Stimulated activated CD8-positive, alpha-beta memory T cell treated with anti-CD3 and anti-CD28 coated beads, Interleukin-2, amount 100 ng/mL, for 1 hour (primary cell): ENCODE measurements at places on chromosomes 12 and 14.

DNA sequence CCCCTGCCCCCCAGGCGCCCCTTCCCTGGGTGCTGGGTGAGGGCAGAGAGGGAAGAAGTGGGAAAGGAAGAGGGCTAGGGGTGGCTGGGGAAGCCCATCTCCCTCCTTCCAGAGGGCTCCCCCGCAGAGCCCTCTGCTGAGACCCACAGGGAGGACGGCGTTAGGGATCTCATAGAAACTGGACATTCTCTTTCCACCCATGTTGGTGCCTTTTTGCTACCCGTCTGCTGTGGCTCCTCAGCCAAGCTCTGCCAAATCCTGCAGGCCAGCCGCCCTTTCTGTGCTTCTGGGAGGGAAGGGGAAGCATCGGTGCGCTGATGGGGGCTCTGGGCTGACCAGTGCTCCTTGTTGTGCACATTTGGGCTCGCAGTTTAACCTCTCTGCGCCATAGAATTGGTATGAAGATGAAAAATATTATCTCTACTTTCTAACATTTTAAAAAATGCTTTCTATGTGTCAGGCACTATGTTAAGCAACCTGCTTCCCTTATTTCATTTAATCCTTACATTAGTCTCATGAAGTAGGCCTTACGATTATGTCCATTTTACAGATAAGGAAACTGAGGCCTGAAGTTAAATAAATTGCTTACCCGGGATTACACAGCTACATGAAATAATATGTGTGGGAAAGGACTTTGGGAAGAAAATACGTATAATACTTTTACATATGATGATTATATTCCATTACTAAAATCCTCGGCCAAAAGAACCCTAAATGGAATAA lies 981 bp downstream of the SLC48A1 start:
- no peak for DNase-seq

- no peak for DNase-seq
Observed at GRCh38 chr12:50506753-50507473, 2.1 kb downstream of the DIP2B start.

- no peak for DNase-seq
Observed at GRCh38 chr12:41950455-41950854, 194.2 kb downstream of the GXYLT1 start.

- DNase-seq = no peak
Observed at GRCh38 chr14:46036099-46036498, 615.5 kb downstream of the RPL10L start.

DNA sequence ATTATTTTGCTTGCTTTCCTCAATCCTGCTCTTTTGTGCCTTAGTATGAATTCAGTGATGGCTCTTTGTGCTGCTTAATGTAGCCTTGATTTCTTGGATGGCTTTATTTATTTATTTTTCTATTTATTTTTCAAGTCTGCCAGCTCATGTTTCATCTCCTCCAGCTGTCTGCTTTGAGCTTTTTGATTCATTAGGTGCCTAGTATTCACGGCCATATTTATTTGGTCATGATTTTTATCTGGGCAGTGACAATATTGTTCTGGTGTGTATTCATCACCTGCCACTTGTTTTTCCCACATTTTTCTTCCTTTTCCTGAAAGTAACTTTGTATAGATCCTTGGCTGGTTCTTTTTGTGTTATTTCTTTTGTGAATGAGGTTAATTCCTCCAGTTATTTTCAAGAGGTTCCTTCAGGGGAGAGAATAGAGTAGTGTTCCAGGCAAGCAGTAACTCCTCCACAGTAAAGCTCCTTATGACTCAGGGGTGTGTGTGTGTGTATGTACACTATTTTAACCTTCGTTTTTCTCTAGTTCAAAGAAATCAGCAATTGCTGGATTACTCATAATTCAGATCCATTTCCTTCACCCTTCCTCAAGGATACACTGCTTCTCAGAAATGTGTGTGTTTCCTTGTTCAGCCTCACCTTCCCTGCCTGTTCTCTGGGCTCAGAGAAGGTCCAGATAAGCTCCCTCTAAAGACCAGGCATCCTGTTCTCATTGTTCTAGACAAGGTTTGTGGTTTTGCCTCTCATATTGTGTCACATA lies 51.6 kb upstream of the PMCH start:
- DNase-seq = no peak

- no peak for DNase-seq
Observed at GRCh38 chr12:52800259-52800917, 4.5 kb upstream of the KRT3 start.

DNA sequence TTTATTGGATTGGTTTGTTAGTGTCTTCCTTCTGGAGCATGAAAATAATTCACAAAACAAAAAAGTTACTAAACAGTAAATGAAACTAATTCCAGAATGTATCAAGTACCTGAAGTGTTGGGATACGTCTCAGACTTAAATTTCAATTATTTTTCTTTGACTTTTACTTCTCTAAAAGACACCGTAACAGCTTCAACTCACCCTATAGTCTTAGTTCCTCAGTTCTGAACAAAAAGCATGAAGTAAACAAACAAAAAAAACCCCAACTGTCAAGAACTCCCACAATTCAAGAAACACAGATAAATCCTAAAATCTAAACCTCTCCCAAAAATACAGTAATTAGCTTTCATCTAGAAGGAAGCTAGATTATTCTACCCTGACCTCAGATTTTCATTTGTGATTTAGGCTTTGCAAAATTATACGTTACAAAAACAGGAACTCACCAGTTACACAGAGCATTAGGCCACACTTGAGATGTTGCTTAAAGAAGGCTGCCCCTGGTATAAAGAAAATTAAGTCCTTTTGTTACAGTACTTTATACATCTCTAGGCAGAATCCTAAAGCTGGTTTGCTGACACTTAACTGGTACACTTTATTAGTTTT lies 10.2 kb downstream of the HEATR5A start:
- DNase-seq = no peak

- DNase-seq = no peak
Observed at GRCh38 chr12:7046383-7047105, 14.0 kb upstream of the C1S start.

DNA sequence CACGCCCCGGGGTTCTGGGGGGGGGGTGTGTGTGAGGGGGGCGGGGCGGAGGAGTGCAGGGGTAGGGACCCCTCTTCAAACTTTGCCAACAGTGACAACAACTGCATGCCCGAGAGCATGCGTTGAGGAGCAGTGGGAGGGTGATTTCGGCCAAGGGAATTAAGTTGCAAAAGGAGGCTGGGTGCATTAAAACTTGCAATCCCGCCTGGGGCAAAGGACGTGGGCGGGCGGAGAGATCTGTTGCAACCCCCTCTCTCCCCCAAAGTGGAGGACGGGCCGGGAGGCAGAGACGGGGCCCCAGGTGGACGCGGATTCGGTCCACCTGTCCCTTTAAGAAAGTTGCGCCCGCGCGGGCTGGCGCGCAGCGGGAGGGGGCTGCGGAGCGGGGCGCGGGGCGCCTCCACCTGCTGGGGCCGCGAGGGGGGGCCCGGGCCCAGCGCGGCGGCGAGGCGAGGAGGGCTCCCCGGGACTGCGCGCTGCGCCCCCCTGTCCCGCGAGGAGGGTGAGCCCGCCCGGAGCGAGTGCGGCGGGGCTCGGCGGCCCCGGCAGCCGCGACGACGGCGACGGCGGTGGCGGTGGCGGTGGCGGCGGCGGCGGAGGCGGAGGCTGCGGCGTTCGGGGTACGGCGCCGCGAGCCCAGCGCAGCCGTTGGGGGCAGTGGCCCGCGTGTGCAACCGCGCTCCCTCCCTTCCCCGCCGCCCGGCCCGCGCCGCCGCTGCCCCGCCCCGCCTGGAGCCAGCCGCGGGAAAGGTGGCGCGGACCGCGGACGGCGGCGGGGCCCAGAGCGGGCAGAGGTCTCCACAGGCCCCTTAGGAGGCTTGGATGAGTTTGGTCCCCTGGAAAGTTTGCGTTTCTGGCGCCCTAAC lies 530 bp upstream of the FOXN4 start:
- DNase-seq = no peak
